AG09309 (cell line): ENCODE measurements at places on chromosomes 1 and 21.

DNA sequence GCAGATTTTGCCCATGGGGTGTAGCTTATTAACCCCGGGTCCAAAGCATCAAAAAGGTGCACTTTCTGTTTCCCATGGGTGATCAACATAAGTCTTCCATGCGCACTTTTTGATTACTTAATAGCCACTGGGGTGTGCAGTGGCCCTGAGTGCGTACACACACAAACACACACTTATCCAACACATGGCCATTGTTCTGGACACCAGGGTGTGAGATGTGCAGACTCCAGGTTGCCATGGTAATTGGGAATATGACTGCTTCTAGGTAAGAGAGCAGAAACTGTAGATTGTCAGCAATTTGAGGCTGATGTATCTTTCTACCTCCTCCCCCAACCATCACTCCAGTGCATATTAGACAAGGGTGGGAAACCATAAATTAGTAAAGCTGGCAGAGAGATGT lies 68.8 kb downstream of the MAB21L3 start:
- DNase-seq: no peak

- peak; percentile 29 for DNase-seq
These were observed 61.6 kb downstream of the PTGS2 start for GRCh38 chr1:186618401-186619170.

DNA sequence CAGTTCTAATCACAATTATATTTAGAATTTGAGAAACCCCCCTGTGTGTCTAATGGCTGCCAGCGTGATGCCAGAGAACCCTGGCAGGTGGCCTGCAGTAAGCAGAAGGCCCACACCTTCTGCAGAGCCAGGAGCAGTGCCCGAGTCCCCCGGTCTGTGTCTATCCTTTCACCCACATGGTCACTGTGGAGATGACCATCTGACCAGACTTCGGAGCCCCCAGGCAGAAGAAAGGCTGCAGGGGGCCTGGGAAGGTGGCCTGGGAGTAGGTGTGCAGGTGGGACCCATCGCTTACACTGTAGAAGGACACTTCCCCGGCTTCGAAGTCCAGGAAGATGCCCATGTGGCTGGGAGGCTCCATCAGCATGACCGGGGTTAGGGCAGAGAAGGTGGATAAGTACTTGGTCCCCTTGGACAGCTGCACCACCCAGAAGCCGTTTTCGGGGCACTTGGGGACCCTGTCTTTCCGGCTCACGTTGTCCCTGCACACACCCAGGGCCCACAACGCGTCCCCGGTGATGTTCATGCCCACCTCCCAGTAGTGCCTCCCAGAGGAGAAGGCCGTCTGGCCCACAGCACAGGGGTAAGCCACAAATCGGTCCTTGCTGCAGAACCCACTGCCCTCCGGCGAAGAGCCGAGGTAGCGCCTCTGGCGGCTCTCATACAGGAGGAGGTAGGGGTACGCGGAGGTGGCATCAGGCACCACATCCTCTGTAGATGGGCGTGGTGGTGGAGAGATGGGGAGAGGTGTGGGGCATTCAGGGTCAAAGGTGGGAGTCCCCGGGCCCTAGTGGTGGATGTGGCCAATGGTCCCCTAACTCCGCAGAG lies 1.6 kb upstream of the TRIM11 start:
- DNase-seq: no peak

DNA sequence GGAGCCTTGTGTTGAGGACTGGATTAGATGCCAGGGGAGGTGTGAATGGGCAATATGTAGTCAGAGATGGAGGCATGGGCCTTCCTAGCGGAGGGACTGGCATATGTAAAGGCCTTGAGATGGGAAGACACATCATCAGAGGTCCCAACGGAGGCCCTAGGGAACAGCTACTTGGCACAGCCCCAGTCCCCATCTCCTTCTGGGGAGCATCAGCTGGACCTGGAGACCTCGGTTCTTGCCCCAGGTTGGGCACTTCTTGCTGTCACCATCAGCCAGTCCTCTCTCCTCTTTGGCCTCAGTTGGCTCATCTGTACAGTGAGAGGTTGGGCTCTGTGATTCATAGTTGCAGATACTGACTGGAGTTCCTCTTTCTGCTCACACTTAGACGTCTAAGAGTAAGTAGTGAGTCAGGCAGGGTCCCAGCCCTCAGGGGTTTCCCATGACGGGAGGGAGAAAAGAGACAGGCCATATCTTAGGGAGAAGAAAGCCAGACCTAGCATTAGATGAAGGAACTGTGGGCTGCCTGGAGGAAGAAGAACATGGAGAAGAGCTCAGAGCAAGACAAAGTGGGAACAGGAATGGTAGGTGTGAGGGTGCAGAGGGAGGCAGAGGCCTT lies 3.4 kb upstream of the MARCKSL1 start:
- no peak for DNase-seq

GRCh38 chr1:62687903-62688686 lies at the start of gene DOCK7:
DOCK7 (minus strand) TSS chr1:62688386; CDS start chr1:62688264, 122 bp downstream.
- no peak for DNase-seq

DNA sequence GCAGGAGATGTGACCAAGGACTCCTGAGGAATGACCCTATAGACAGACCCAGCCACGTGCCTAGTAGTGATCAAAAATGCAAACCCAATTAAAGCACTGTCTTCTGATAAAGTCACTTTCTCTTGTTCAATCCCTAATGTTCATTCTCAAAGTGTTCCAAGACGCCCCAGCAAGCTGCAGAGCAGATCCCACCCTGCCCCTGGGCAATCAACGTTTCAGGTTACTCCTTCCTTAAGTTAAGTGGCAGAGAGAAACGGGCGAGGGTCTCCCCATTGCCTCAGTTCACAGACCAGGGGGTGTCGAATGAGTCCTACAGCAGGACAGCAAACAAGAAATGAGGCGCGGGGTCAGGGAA lies 699 bp upstream of the RGS2 start:
- no peak for DNase-seq

DNA sequence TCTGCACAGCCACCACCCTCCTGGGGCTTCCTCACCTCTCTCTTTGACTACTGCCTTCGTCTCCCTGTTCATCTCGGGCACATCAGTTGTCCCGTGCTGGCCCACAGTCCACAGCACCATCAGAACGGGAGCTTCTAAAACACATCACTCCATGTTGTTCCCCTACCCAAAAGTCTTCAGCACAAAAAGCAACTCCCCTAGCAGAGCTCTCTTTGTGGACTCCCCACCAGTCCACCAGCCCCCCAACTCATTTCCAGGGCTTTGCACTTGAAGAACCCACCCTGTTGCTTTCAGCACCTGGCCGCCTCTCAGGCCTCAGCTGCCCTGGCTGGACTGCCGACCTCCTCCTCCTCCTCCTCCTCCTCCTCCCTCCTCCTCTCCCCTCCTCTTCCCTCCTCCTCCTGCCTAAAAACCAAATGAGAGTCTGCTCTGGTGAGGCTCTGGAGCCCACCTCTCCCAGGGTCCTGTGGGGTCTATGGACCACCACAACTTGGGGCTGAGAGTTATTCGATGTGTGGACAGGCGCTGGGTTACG lies 251.2 kb upstream of the VAMP3 start:
- no peak for DNase-seq

DNA sequence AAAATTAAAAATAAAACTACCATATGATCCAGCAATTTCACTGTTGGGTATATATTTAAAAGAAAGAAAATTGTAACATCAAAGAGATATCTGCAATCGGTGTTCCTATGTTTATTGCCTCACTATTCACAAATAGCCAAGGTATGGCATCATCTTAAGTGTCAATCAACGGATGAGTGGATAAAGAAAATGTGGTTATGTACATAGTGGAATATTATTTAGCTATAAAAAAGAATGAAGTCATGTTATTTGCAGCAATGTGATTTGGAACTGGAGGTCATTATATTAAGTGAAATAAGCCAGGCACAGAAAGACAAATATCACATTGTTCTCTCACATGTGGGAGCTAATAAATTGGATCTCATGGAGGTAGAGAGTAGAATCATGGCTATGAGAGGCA lies 76.3 kb downstream of the RD3 start:
- no peak for DNase-seq

- no peak for DNase-seq
These were observed 487.0 kb upstream of the RGS18 start for GRCh38 chr1:191671236-191671635.

DNA sequence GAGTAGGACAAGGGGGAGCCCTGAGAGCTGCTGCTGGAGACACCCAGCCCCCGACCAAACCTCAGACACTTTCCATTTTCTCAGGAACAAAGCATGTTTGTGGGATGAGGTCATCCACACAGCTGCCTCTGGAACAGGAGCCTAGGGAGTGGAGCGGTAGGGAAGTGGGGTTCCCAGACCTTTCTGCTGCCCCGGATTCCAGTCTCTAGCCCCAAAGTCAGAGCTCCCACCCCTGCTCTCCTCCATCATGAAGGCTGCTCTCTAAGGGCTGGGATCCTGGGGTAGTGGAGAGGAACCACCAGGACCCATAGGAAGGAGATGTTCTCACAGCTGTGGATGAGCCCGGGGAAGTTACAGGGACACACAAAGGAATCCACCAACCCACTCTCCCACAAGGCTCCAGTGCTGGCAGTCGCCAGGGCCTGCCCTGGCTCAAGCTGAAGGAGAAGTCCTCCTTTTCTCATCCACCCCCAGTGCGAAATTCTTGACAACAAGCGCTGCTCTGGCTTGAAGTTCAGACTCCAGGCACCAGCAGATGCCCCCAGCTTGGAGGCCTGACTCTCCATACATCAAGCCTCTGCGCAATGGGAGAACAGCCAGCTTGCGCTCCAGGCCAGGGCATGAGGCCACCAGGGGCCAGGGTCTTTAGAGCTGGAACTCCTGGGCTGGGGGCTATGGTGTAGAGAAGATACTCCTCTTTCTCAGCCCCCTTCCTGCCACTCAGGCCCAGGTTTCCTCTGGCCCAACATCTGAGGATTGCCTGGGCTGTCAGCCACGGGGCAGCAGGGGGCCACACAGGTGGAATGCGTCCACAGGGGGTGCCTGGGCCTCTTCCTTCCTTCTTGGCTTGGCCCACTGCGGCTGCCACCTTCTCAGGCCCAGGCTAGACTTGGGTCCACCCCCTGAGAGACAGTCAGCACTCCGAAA lies 4.5 kb downstream of the FHL3 start:
- DNase-seq: no peak

DNA sequence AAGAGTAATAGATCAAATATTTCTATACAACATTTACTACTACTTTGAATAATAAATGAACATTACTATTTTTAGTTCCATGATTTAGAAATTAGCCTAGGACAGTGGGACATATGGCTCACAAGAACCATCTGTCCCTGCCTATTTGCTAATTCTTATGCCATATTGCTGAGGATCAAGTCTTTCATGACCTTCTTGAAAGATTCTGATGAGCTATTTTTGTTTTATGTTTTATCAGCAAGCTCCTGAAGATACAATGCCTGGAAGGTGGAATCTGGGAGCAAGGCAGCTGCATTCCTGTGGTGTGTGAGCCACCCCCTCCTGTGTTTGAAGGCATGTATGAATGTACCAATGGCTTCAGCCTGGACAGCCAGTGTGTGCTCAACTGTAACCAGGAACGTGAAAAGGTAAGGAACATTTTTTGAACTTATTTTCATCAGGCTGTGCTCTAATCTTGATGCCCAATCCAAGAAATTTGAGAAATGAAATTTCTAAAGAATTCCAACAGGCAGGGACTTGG lies 326.7 kb downstream of the PAPPA2 start:
- DNase-seq: no peak

GRCh38 chr21:14875704-14876523 lies 188.9 kb downstream of the NRIP1 start:
- no peak for DNase-seq

- no peak for DNase-seq
These were observed 4.1 kb downstream of the ADORA1 start for GRCh38 chr1:203131548-203132200.
